ENCODE measurements at places on chromosomes 11 and 22.

DNA sequence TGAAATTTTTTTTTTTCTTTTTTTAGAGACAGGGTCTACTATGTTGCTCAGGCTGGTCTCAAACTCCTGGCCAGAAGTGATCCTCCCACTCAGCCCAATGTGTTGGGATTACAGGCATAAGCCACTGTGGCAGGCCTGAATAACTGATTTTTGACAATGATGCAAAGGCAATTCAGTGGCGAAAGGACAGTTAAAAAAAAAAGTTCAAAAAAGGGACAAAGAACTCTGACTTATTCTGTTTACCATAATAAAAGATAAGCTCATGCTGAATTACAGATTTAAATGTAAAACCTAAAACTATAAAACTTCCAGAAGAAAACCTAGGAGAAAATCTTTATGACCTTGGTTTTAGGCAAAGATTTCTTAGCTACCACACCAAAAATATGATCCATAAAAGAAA is 48.9 kb downstream of the ATG16L2 start:
- DNase-seq, result no peak

DNA sequence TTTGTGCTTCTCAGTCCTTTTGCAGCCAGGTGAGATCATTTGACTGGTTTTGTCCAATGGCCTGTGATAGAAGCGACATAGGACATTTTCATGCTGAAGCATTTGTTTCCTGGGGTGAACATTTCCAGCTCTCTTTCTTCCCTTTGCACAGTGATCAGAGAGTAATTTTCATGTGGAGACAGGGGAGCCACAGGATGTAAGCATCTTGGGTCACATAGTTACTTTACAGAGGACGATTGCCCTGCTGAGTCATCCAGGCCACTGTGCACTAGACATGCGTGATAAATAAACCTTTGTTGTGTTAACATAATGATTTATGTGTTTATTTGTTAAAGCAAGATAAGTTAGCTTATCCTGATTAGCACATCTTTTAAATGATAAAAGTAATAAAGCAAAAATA is 263.5 kb upstream of the CCDC179 start:
- DNase-seq, result no peak

DNA sequence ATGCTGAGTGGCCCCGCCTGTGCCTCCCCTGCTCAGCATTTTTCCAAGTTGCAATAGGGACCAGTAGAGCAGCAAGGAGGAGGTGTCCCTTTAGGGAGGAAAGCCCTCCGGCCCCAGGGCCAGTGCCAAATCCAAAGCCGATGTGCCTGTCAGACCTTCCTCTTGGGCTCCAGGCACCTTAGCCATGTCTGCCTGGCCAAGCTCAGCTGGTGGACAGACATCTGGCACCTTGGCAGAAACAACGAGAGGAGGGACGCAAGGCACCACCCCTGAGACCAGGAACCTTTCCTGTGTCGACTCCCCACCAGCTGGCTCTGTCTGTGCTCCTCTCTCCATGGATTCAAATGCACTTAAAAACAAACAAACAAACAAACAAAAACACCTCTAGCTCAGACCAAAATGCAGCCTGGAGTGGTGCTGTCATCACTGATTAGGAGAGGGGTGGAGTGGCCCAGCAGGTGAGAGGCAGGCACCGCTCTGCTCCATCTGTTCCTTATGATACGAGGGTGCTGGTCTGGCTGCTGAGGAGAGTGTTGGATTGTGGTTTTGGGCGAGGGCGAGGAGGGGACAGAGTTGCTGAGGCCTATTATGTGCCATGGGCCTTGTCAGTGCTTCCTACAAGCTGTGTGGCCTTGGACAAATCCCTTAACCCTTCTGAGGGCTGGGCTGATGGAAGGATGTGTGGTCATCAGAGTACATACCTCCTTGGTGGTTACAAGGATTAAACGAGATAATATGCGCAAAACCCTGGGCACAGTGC is 46.2 kb downstream of the TP53I11 start:
- DNase-seq, result no peak

DNA sequence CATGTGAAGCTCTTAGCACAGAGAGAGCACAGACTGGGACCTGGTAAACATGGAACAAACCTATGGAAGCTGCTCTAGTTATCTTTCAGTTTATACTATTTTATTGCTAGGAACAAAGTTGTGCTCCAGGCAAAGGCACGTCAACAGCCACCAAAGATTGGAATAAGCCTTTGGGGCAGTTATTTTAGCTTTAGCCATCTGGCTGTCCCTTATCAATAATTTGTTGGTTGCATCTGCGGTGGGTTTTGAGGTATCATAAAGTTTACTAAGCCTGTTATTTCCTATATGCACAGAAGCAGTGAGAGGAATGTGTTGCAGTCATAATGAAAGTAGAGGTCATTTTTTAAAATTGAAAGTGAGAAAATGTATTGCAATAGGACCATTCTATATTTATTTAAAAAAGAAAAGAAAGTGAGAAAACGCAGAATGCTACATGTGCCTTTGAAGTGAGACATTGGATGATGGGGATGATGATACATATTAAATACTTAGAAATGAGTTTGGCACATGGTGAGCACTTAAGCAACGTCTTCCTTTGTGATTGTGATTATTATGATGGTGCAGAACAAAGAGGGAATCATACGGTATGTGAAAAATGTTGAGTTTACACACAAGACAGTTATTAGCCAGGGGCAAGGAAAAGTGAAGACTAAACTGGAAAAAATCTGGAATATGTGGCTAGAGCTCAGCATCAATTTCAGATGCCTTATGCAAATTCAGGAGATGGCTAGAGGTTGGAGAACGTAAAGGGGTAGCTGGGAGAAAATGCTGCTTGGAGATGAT is 58.3 kb downstream of the PRR5L start:
- DNase-seq, result no peak

DNA sequence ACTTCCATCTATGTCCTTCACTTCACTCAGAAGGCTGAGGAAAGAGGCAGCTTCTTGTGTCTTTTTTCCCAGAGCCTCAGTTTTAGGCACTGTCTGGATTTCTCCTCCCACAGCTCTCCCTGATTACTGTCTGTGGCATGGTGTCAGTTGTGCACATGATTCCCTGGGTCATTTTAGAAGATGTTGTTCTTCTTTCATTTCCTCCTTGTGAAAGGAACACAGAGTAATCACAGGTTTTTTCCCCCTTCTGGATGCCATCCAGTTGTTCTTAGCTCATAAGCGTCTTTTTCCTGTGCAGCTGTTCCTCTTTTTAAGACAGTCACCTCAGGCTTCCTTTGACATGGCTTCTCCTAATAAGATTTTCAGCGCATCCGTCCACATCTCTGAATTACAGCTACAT is 212.2 kb downstream of the FAM181B start:
- peak; percentile 90 for DNase-seq

GRCh38 chr11:117822074-117823033 is 2.2 kb downstream of the FXYD2 start:
- DNase-seq, result peak; percentile 65

- no peak for DNase-seq
These were observed 10.4 kb downstream of the MPZL3 start for GRCh38 chr11:118241764-118242098.

GRCh38 chr22:20638507-20638870 is 131.1 kb downstream of the MED15 start:
- no peak for DNase-seq

GRCh38 chr11:69819541-69820070 is 390 bp upstream of the FGF3 start:
- DNase-seq, result no peak

GRCh38 chr11:72321381-72321996 is 77.5 kb upstream of the PHOX2A start:
- DNase-seq, result no peak

DNA sequence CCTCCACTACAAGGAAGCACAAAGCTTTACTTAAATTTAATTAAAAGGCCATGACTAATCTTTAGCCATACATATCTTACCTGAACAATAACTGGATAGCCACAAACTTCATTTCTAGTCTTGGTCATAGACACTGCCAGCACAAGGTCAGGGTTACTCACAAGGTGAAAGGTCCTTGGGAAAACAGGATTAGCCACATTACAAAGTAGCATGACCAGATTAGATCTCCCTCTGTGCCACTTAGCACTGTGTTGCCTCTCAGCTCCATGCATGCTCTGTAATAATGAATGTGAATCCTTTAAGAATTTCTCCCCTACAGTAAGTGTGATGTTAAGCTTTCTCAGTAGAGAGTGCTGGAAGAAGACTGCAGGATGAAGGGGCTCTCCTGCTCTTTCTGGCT is 325.1 kb upstream of the MPPED2 start:
- DNase-seq, result no peak

GRCh38 chr11:33893711-33894397 is 2.0 kb upstream of the LMO2 start:
- DNase-seq, result peak; percentile 91

DNA sequence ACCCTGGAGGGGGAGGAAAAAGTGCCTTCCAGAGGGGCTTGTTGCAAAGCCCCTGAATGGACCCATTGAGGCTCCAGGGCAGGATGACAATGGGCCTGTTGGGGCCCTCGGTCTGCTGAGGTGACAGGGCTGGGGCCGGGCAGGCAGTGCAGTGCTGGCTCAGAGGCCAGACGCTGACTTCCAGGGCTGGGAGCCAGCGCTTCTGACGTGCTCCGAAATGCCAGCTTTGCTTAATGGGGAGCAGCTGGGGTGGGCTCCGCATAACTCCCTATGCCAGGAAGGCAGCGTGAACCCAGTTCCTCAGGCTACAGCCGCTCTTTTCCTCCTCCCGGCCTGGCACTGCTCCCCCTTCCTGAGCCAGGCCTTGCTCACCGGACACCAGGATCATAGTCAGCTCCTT is 17.7 kb downstream of the NAV2 start:
- no peak for DNase-seq

GRCh38 chr11:1303126-1303821 is 6.2 kb downstream of the TOLLIP start:
- no peak for DNase-seq

DNA sequence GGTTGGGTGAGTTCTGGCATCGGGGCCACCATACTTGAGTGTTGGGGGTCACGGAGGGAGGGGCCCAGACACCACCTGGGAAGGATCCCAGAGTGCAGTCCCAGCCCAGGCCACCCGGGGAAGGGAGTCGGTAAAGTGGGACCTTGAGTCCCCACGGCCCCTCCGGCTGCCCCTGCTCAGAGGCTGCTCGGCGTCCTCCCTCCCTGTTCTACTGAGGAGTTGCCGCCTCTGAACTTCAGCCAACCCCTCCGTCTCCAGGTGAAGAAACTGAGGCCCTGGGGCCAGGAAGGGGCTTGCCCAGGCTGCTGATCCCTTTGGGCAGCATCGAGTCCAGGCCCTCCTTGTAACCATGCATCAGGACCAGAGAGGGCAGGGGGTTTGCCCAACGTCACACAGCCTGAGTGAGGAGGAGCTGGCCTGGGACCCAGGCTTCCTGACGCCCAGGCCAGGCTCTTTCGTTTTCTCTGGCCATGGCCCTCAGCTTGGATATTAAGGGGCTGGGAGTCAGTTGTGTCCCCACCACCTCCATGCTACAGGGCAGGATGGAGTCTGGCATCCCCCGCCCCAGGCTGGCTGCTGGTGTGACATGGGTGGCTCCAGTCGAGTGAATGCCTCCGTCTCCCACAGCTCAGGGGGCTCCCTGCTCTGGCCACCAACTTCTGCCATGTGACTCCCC is 1.3 kb downstream of the PARVG start:
- no peak for DNase-seq

GRCh38 chr22:46068593-46069491 is 81.5 kb upstream of the PPARA start:
- peak; percentile 27 for DNase-seq

DNA sequence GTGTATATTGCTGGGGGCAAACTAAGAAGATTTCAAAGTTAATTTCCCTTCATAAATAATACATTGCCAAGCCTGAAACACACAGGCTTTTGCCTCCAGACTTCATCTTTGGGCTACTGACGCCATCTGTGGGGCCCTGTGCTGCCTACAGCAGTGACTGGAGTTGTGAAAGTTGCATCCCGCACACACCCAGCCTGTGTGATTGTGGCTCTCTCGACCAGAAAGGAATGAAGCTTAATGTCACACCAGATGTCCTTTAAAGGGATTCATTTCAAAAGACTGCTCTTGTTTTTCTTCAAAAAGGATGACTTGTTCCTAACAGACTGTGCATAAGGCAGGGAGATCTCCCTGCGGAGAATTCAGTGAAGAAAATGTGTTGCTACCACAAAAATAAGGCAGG is 210.5 kb downstream of the FAM181B start:
- no peak for DNase-seq

DNA sequence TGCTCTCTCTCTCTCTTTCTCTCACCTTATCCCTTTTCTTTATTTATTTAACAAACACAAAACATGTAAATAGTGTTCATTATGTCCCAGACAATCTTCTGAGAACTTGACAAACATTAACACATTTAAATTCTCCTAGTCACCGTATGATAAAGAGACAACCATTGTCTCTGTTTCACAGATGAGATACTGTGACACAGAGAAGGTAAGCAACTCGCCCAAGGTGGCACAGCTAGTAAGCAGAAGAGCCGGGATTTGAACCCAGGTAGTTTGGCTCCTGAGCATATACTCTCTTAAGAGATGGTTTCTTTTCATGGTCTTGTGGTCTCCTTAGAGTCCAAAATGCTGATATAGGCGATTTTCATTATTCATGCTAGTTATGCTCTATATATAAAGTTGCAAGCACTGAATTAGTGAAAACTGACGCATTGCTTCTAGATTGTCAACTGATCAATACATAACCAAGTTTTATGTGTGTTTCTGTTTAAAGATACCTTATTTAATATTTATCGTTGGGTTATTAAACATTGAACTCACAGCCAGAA is 58.1 kb downstream of the MIAT start:
- DNase-seq, result no peak

DNA sequence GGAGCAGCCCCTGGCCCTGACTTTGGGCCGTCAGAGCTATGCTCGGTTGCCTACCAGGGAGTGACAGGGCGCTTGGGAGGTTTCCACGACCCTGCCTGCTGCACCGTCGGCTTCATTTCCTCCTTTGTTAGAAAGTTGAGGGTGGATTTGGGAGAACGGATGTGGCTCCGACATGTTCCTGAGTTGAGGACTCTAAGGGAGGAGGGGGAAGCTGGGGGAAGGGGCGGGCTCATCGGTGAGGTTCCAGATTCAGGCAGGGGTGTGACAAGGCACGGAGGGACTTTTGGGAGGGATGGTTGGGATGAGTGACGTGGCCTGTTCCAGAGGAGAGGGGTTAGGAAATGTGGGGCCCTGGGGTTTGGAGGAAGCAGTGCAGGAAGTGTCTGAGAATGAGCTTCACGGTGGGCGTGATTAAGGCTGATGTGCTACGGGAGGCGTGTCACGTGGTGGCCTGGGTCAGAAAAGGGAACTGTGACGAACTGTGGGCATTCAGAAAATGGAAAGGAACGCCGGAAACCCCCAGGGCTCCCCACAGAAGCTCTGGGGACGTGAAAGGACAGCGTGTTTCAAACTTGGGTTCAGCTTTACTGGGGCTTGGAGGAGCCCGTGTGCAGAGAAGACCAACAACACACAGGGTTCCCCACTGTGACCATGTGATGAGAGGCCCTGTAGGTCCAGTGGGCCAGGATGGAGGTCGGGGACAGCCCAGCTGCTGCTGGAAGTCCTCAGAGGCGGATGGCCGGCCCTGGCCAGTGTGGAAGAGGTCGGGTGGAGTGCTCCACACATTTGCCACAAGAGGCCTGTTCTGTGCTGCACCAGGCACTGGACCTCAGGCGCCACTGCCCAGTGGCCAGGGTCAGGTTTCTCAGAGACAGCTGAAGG is 2.8 kb downstream of the PARVB start:
- peak; percentile 98 for DNase-seq

DNA sequence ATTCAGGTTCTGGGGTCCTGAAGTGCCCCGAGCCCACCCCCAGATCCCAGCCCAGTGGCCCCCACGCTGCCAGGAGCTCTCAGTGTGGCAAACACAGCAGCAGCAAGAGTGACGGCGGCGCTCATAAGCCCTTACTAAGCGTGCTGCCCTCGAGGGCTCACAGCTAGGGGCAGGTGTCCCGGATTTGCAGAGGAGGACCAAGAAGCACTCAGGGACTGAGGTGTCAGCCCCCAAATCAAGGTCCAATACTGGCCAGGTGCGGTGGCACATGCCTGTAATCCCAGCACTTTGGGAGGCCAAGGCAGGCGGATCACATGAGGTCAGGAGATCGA is 25.4 kb downstream of the CELSR1 start:
- no peak for DNase-seq
